H4 (cell line): ENCODE measurements at places on chromosomes 6 and 20. TPM values are rescaled to one million over a fixed set of nuclear protein-coding genes. Genes with fewer than 3 reads are reported as not detected.

- DNase-seq, result no peak
These were observed 68.5 kb downstream of the ELOVL5 start for GRCh38 chr6:53280207-53280606.

DNA sequence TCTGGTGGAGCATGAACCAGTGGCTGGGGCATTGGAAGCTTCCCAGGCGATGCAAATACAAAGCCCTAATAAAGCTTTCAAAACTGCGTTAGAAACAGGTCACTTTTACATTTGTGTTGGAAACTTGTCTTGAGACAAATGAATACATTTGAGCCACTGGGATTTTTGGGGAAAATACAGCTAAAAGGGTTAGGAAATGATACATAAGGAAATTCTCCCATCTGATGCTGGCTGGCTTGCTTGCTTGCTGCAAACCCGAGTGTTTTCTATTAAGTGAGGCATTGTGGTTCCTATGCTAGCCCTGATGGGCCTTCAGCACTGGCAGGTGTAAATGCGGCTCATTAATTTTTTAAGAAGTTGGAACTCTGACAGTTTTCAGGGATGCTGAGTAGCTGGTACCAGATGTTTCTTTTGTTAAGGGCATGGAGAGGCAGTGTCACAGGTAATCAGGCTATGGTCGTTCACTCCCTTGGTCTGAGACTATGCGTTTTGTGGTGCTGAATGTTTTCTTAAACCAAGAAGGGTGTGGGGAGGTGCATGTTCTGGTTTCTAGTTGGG is 35.2 kb downstream of the RREB1 start:
- DNase-seq, result no peak

- no peak for DNase-seq
These were observed 43.7 kb downstream of the TRMT11 start for GRCh38 chr6:126030045-126030444.

GRCh38 chr6:130252527-130253237 is 29.9 kb upstream of the SAMD3 start:
- no peak for DNase-seq

The KIAA0408 gene
- total RNA-seq, result 0.94 and 1.4 TPM in 2 replicates

The GSTA2 gene
- total RNA-seq, result 0.37 TPM in 1 of 2 replicates, not detected in the other

The ZBTB46 gene
- total RNA-seq, result 0.68 and 3.1 TPM in 2 replicates

The VGLL2 gene
- total RNA-seq, result 0.08 and 0.50 TPM in 2 replicates

The NCOA5 gene
- 17.4 and 18.1 TPM in 2 replicates for total RNA-seq
